Glomerular endothelial cell (primary cell): ENCODE measurements at places on chromosomes 12 and 14.

- DNase-seq: no peak
Observed at GRCh38 chr14:85531141-85531586, 1.2 kb downstream of the FLRT2 start.

- DNase-seq: no peak
Observed at GRCh38 chr14:69504775-69505174, 20.2 kb downstream of the PLEKHD1 start.

- no peak for DNase-seq
Observed at GRCh38 chr12:123614531-123614930, 12.6 kb downstream of the DDX55 start.

DNA sequence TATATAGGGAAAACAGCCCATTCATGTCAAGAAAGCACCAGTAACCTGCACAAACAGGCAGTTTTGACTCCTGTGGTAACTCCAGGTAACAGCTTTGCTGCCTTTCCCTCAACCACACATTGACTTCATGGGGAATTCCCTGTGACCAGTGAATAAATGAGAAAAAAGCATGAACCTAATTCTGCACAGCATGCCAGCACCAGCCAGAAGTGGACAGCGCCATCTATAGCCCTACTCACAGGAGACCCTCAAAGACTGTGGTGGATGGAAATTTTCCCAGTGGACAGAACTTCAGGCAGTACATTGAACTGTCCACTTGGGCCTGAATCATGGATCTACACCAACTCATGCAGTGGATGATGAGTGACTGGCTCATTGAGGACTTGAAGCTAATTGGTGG is 152.1 kb downstream of the SLC8A3 start:
- DNase-seq: no peak

DNA sequence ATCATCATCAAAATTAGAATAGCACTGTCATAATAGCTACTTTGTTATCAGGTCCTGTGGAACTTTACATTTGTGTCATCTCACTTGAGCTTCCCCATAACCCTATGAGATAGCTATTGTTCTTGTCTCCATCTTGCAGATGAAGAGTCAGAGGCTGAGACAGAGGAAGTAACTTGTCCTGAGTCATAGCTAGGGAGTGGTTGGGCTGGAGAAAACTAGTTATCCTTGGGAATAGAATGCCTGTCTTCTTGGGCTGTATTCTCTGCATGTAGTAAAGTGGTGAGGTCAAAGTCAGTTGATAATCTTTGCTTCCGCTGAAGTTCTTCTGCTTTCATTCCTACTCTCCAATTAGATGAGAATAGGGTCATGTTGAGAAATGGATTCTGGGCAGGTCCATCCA is 117.0 kb downstream of the SMOC1 start:
- DNase-seq: no peak

GRCh38 chr12:121964813-121965643 is 46.6 kb downstream of the CFAP251 start:
- DNase-seq: no peak

DNA sequence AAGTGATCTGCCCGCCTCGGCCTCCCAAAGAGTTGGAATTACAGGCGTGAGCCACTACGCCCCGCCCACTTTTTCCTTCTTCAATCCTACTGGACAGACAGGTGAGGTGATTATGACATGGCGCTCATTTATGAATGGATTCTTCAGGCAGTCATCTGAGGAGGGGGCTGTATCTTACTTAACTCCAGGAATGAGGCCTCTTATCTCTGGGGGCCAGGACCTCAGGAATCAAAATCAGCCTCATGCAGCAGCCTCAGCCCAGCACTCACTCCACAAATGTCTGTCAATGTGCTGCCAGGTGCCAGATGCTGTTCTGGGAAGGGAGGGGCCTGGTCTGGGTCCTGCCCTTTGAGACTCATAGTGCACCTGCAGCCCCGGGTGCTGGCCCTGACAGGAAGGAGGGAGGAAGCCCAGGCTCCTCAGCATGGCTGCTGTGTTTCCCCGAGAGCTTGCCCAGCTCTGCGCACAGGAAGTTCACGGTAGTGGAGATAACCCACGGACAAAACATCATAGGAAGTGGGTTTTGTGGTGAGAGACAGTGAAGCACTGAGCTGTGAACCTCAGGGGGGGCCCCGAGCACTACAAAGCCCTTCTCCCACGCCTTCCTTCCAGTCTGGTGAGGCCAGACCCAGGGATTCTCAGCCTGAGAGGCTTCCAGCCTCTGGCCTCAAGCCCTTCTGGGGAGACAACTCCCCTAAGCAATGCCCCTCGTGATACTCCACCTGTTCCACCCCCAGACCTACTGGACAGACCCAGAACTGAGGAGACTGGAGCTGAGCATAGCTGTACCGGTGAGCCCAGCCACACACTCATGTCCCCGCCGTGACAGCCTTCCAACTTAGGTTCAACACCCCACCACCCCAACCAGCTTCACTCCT is 22.3 kb downstream of the GALNT6 start:
- DNase-seq: peak; percentile 61

GRCh38 chr12:54017878-54018467 is 9.2 kb downstream of the HOXC8 start:
- no peak for DNase-seq

GRCh38 chr12:91965781-91966180 is 179.9 kb downstream of the BTG1 start:
- no peak for DNase-seq

- DNase-seq: no peak
Observed at GRCh38 chr12:12481631-12482030, 81.0 kb downstream of the DUSP16 start.

GRCh38 chr12:73906757-73907156 is 630.9 kb upstream of the ATXN7L3B start:
- no peak for DNase-seq

GRCh38 chr14:81474148-81474492 is 59.5 kb downstream of the SEL1L start:
- no peak for DNase-seq

DNA sequence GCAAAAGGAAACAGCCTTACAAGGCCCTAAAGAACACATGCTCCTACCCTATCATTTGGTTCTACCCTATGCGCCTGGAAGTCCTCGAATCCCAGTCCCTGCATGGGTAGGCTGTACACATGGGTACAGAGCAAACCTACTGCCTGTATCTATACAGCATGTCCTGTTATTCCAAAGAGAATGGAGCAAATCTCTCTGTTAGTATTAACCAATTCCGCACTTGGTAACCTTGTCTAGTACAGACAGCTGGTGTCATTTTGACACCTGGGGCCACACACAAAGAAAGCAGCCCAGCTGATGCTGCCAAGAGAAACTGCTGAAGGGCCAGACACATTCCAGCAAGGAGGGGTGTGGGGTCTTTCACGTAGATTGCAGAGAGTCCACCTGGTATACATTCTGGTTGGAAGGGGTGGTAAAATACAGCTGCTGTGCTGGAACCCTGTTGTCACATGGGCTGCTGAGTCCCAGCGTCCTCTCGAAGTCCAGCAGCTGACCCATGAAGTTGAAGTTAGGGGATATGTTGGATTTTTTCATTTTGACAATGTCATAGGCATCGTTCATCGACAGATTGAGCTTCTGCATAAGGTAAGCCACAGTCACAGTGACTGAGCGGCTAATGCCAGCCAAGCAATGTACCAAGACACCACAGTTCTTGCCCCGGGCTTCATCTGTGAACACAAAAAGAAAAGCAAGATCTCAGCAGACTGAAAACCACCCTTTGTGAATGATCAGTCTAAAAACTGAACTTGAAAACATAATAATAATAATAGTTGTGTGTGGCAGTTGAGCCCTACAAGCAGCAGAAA is 3.2 kb downstream of the DUSP6 start:
- DNase-seq: no peak

GRCh38 chr12:83015390-83016217 is 328.9 kb downstream of the TMTC2 start:
- DNase-seq: peak; percentile 36

- DNase-seq: no peak
Observed at GRCh38 chr14:56463271-56463890, 116.2 kb upstream of the TMEM260 start.

- DNase-seq: no peak
Observed at GRCh38 chr12:22527999-22528398, 16.3 kb downstream of the C2CD5 start.

DNA sequence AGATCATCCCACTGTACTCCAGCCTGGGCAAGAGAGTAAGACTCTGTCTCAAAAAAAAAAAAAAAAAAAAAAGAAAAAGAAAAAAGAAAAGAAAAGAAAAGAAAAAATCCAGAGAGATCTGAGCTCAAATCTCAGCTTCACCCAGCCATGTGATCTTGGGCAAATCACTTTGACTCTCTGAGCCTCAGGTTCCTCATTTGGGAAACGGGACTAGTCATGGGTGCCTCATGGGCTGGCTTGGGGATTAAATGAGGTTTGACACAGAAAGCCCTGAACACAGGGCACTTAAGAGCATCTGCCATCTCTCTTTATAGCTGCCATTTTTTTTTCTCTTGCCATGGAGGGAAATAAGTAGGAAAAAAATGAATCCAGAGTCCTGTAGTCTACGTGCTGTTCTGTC is 86.2 kb upstream of the MYL2 start:
- no peak for DNase-seq

- no peak for DNase-seq
Observed at GRCh38 chr12:50723865-50724264, 40.0 kb upstream of the ATF1 start.

DNA sequence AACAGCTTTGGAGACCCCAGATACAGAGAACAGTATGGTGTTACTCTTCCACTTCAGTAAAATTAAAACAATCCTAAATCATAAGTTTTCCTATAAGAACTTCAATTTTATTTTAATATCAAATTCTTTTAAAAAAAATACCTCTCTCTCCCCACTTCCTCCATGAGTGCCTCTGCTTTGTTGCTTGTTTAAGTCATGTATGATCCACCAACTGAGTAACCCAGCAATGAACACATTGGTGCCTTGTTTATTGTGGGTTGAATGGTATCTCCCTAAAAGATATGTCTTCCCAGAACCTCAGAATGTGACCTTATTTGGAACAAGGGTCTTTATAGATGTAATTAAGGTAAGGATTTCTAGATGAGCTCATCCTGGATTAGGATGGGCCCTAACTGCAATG is 143.5 kb upstream of the EGLN3 start:
- no peak for DNase-seq

DNA sequence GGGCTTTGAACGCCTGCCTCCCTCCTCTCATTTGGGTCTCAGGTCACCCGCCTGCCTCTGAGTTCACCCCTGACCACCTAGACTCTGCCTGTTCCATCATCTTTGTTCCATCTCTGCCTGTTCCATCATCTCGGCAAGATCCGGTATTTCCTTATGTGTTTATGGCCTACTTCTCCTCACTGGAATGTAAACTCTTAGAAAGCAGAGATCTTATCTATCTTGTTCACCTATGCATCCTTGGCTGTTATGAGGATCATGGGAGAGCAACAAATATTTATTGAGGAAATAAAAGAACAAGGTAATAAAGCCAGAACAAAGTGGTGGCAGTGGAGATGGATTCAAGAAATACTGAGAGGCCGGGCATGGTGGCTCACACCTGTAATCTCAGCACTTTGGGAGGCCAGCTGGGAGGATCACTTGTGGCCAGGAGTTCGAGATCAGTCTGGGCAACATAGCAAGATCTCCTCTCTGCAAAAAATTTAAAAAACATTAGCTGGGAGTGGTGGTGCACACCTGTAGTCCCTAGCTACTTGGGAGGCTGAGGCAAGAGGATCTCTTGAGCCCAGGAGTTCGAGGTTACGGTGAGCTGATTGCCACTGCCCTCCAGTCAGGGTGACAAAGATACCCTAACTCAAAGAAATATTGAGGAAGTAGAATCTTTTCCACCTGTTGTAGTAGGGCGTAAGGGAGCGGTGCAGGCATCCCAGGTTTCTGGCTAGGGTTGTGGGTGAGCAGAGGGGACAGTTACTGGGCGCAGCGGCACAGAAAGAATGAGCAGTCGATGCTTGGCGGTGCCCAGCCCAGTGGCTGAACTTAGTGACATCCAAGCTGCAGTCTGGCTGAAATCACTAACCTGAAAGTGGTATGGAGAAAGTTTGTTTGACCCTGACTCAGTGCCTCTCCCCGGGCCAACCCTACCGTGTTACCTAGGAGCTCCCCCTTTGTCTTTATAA is 1.7 kb upstream of the KLC1 start:
- DNase-seq: no peak

DNA sequence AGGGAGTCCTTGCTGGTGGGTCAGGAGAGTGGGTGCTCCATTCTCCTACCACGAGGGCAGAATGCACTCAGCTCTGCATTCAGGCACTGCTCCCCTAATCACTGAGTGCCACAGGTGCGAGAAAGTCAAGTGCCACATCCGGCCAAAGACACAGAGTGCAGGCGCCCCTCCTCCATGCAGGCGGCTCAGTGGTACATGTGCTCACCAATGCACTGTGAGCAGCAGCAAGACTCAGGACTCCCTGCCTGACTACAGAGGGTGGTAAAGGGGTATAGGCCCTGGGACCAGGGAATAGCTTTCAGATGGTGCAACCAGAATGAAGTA is 32.9 kb downstream of the ZFYVE21 start:
- no peak for DNase-seq

DNA sequence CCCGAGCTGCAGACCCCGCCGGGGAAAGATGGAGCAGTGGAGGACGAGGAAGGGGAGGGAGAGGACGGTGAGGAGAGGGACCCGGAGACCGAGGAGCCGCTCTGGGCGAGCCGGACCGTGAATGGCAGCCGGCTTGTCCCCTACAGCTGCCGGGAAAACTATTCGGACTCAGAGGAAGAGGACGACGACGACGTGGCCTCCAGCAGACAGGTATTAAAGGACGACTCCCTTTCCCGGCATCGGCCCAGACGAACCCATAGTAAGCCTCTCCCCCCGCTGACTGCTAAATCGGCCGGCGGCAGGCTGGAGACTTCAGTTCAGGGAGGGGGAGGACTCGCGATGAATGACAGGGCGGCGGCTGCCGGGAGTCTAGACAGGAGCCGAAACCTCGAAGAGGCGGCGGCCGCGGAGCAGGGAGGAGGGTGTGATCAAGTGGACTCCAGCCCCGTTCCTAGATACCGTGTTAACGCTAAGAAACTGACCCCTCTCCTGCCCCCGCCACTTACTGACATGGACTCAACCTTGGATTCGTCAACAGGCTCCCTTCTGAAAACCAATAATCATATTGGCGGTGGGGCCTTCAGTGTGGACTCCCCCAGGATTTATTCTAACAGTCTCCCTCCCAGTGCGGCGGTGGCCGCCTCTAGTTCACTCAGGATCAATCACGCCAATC is 962 bp downstream of the LEMD3 start:
- DNase-seq: no peak

GRCh38 chr12:109052414-109053323 is at the start of gene USP30:
Gene USP30, plus strand, starts transcription at chr12:109052576. Its CDS starts 103 bp downstream, at chr12:109052679.
- peak; percentile 54 for DNase-seq

DNA sequence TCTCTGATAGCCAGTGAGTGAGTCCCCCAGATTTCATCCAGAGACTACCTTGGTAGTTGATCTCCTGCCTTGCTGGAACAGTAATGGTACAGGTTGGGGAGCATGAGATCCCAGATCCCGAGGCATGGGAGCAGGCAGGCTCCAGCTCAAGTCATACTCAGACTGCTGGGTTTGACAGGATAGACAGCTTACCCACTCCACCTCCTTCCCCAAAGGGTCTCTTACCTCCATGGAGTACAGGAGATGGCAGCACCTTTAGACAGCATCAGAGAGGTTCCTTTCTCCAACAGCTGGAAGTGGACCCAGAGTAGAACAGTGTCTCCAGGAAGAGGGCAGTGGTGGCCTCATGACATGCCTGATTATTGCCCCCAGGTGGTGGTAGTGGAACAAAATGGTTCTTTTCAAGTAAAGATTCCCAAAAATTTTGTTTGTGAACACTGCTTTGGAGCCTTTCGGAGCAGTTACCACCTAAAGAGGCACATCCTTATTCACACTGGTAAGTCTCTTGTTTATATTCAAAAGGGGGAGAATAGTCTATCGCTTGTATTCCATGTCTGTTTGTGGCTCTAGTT is 4.9 kb upstream of the CSAD start:
- DNase-seq: no peak

- DNase-seq: no peak
Observed at GRCh38 chr12:70080566-70080965, 162.7 kb upstream of the CNOT2 start.

GRCh38 chr12:69348162-69348938 is at the start of gene LYZ:
Gene LYZ, plus strand, starts transcription at chr12:69348381. Its CDS starts 28 bp downstream, at chr12:69348409.
- no peak for DNase-seq
